ENCODE measurements at places on chromosomes 5 and 9.

DNA sequence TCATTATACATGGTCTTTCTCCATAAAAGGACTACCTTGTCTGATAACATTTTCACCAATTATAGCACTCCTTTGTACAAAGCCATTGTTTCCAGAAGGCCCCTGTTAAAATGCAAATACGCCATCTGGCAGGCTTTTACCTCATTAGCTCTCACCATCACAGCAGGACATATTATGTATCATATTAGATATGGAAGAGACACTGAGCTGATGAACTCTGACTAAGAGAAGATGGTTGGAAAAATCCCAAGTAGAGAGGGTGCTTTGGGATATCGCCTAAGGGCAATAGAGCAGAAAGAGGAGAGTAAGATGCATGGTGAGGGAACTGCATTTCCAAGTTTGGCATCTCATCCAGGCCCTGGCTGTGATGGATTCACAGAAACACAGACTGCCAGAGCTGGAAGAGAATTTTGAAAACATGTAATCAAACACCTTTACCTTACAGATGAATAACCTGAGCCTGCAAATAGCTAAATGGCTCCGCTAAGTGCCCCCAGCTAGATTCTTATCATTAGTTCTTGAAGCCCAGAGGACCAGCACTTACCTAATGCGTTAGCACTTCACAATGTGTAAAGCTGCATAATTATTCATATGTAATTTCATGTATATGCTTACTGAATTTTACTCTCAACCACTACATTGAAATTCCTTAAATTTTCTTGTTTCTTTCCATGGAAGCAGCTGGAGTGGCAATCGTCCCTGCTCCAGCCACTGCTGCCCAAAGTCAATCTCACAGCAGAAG is 393.6 kb upstream of the IZUMO3 start:
- DNase-seq, result no peak

DNA sequence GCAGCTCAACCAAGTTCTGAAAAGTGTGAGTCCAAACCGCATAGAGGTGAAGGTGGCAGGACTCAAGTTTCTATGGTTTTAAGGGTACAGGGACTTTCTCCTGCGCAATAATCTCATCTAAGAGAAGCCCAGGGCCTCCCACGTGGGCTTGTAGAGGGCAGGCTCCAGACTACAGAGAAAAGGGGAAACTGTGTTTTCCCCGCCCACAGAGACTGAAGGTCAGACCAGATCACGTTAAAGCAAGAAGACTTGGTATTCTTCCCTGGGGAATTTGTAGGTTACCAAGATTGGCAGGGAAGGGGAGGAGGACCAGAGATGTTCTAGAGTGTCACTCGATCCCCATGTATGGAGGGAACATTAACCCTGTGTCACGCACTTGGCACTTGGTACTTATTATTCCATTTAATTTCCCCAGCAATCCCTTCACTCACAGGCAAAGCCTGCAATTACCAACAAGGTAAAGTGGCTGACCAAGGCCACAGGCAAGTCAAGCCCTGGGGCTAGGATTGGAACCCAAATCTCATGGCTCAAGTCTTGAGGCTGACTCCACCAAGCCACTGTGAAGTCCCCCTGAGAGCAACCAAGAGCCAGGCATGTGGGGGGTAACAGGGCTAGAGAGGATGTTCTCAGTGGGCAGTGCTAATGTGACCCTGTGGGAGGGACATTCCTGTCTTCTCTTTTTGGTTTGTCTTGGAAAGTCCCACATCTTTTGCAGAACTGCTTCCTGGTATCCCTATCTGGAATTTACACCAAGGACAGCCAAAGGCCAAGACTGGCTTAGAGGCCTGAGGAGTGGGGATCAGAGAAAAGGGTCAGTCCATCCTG is 18.3 kb upstream of the NEK6 start:
- DNase-seq, result no peak

DNA sequence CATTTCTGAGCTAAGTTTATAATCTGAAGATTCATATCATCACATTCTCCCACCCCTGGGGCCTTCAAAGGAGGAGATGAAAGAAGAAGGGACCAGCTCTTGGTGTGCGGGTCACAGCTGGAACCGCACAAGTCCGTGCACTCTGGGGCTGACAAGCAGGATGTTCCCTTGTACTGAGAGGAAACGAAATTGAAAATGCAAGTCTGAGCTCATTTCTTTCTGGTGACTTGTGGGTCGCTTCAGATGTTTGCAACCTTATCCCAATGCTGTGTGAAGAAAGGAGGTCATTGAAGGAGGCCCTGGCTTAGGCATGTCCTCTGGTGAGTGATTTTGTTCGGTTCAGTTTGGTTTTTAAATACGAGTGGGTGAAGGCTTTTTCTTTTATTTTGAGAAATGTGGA is 59.6 kb downstream of the C9orf152 start:
- DNase-seq, result no peak

- no peak for DNase-seq
Observed at GRCh38 chr9:20361229-20361628, 261.1 kb downstream of the MLLT3 start.

GRCh38 chr5:93395971-93396379 is 185.0 kb downstream of the NR2F1-AS1 start:
- peak; percentile 29 for DNase-seq

DNA sequence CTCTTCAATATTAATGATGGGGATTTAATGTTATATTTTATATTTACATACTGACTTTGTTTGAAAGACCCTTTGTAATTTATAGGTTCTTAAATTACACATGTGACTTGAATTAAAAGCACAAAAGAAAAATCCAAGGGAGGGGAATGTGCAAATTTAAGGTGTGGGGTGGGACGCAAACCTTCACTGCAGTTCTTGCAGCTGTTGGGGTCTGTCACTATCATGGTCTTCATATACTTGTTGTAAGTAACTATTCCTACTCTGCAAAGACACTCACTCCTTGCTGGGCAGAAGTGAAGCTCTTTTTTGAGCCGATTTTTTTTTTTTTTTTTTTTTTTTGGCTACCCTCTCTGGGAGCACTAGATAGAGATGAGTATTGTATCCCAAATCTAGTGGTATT is 505.3 kb downstream of the ARHGEF28 start:
- DNase-seq, result no peak

- peak; percentile 97 for DNase-seq
Observed at GRCh38 chr9:129496473-129497004, 124.4 kb downstream of the C9orf50 start.

- peak; percentile 31 for DNase-seq
Observed at GRCh38 chr5:113612060-113612496, 98.6 kb downstream of the YTHDC2 start.

DNA sequence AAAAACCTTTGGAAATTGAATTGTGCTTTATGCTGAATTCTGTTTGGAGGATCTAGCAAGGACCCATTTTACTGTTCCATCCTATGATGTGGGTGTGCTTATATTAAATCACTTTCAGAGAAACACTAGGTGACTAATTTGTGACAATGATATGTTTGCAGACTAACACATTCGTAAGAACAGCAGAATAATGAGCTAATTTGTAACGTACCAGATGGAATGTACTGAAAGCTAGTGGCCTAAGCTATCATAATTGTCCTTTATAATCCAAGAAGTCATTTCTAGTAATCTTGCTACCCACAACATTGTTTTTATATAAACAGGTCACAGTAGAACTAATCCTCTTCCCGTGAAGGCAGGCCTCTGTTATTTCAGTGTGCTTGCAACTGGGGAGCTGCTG is 292.5 kb downstream of the PDE4D start:
- no peak for DNase-seq

DNA sequence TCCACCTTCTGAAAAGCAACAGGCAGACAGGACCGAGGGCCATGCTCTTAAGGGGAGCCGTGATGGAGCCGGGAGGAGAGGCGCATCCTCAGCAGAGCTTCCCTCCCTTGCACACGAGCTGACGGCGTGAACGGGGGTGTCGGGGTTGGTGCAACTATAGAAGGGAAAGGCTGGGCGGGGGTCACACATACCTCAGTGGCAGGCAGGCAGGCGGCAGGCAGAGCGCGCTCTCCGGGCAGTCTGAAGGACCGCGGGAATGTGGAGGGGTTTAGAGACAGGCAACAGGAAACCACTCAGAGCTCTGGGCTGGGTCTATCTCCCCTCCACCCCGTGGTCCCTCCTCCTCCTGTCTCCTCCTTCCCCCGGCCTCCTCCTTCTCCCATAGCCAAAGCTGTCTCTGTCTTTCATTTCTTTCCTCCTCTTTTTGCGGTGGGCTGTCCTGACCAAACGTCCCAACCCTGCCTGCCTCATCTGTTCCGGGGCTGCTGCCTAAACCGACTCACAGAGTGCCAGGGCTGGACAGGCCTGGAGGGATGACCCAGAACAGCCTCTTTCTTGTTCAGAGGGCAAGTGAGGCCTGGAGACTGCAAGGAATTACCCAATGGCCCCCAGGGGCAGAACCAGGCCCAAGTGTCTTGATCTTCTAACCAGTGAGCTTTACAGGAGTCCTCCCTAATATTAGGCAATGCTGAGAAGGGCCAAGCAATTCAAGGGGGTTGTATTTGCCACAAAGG is at the start of gene SPARC:
Gene SPARC (minus strand): TSS at position 242 of the 734 bp plus-strand sequence. CDS start 10,727 bp downstream, outside the sequence.
- peak; percentile 96 for DNase-seq

DNA sequence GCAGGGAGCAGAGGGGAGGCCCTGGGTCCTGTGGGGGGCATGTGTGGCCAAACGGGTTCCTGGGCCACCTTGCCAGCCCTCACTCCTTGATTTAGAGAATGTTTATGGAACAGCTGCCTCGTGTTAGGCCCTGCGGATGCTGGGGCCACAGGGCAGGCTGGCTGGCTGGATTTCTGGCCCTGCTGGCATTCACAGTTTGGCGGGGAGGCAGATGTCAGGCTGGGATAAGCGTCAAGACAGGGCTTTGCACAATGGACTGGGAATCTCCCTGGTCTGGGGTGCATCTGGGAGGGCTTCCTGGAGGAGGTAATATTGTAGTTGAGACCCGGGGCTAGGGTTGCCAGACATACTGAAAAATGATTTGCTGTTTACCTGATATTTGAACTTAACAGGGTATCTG is 13.8 kb downstream of the NCS1 start:
- DNase-seq, result no peak

- no peak for DNase-seq
Observed at GRCh38 chr5:111124793-111125192, 32.6 kb downstream of the WDR36 start.

GRCh38 chr5:64690417-64691151 is at the start of gene SHISAL2B:
TSS of gene SHISAL2B (plus strand) at chr5:64690503. CDS start at chr5:64690624, 121 bp downstream.
- peak; percentile 36 for DNase-seq

DNA sequence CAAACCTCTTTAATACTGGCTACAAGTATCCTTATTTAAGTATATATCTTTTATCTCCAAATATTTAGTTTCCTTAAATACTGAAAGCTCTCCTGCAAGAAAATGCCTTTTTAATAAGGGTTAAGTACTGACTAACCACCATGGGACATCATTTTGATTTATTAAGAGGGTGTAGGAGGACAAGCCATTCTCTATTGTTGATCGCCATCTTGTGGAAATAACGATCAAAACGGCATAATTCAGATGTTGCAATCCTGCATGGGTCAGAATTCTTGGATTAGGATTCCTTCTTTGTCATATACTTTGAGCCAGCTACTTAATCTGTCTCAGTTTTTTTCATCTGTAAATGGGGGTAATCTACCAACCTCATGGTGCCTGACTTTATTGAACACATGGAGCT is 28.7 kb upstream of the C5orf46 start:
- DNase-seq, result peak; percentile 79

DNA sequence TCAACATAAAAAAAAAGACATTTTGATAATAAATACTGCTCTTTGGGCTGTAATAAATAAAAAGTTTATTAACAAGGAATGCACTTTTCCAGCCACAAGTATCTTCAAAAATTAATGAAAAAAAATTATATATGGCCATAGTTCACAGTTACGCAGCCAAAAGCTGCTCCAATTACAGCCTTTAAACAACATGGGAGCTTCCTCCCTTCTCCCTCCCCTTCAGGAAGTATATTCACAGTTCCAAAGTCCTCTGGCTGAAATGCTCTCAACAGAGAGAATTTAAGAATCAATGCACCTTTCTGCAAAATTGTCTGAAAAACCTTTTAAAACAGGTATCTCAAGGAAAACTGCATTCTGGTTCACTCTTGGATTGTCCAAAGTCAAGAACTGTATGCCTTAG is 5.9 kb downstream of the PLK2 start:
- DNase-seq, result no peak

GRCh38 chr5:138964647-138965201 is 89.6 kb upstream of the LRRTM2 start:
- no peak for DNase-seq

DNA sequence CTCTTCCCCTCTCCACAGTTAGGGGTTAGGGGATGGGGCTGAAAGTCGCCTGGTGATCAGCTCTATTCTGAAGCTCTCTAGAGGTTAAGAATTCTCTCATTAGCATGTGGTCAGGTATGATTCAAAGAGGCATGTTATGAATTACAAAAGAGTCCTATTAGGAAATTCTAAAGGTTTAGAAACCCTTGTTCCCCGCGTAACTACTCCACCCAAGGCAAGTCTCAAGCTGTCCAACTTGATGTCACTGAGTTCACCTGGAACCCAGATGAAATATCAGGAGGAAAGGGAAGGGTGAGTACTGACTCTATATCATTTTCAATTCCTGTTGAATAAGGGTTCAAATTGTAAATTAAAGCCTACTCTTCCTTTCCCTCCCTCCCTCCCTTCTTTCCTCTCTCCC is 18.1 kb upstream of the RNF145 start:
- no peak for DNase-seq

DNA sequence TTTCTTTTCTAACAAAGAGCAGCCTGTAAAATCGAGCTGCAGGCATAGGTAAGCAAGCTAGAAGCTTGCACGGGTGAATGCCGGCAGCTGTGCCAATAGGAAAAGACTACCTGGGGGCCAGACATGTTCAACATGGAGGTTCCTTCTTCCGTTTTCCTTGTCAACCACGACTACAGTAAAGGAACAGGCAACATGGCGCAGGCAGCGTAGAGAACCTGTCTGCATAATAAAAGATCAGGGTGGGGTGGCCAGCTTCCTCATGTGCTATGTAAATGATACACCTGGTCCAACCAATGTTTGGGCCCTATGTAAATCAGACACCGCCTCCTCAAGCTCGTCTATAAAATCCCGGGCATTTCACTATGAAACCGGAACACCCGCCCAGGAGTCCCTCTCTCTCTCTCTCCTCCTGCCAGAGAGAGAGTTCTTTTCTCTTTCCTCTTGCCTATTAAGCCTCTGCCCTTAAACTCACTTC is 103.8 kb upstream of the LIFR start:
- DNase-seq, result no peak

DNA sequence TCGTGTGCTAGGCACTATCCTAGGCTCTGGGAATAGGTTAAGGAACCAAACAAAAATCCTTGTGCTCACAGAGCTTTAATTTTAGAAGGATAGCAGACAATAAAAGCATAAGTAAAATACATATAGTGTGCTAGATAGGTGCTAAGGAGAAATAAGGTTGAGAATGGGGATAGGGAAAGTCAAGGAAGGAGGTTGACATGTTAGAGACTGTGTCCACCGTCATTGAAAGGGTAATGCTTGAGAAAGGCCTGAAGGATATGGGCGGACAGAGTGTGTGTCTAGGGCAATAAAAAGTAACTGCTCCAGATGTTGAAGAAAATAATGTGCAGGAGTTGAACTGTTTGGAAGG is 482 bp upstream of the TDRD7 start:
- DNase-seq, result no peak

DNA sequence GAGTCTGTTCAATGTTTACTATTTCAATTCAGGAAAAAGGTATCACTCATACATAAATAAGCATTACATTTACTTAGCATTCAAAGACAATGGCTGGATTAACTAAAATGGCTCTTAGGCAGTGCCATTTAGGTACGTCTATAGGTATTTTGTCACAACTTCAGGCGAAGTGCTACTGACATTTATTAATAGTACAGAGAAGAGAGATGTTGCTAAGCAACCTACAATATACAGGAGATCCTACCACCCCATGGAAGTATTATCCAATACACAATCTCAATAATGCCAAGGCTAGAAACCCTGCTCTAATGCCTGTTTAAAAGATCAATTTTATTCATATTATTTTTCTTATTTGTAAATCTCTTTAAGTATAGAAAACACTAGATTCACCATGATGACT is 76.0 kb downstream of the UBAP2 start:
- no peak for DNase-seq
